ENCODE measurements at places on chromosomes 6 and 20. TPM values are rescaled to one million over a fixed set of nuclear protein-coding genes. Genes with fewer than 3 reads are reported as not detected.

- DNase-seq: no peak
Observed at GRCh38 chr20:47545499-47545898, 43.8 kb downstream of the NCOA3 start.

GRCh38 chr20:48339986-48340882 is 487.6 kb downstream of the PREX1 start:
- no peak for DNase-seq

GRCh38 chr6:145153495-145153894 is 581.8 kb downstream of the EPM2A start:
- DNase-seq: no peak

DNA sequence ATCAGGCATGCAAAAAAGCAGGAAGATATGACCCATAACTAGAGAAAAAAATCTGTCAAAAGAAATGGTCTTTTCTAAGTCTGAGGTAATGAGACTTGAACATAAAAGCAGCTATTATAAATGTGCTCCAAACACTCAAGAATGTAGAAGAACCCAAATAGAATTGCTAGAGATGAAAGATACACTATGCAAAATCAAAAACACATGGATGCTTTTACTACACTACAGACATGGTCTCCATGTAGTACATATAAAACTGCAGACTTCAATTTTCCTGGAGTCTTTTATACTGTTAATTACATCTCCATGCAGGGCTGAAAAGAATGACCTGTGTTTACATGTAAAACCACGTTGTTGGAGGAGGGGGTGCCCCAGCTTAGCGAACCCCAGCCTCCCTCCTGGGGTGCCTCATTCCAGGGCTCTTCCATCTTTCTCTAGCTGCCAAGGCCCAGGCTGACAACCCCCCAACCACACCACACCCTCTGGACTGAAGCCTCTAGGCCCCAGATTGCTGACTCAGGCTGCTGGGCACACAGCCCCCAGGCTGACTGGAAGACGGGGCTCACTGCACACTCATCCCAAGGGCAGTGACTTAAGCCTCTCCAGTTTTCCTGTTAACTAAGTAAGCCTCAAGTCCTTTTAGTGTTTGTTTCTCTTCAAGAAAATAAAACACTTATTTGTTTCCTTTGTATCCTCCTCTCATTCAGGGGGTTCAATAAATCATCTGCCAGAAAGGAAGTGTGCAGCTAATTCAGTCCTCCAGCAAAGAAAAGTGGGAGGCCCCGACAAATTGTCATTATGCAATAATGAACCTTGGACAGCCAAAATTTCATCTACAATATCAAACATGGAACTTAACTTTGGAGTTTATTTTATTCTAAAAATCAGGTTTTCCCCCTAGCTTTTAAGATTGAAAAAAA is 26.0 kb upstream of the PLAGL1 start:
- DNase-seq: no peak

- DNase-seq: peak; percentile 28
Observed at GRCh38 chr6:158852312-158853071, 33.3 kb upstream of the EZR start.

CALHM5 gene
- total RNA-seq: 0.37 TPM

- DNase-seq: no peak
Observed at GRCh38 chr6:131003488-131004386, 59.3 kb downstream of the EPB41L2 start.

DNA sequence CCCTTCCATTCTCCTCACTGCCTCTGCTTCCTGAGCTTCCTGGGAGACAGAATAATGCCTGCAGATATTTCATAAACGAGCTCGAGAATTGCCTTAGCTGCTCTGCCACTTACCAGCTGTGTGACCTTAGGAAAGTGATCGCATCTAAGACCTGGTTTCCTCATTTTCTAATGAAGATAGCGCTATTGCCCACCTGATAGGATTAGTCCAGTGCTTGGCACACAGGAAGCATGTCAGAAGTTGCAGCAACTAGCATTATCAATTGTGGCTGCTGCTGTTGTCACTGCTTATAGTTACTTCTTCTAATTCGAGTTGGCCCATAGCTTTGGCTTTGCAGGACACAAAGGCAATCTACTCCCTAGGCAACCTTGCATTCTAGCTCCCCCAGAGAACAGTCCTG is 305.5 kb upstream of the SGK1 start:
- no peak for DNase-seq

TLDC2 gene
- 29.7 TPM for total RNA-seq

GRCh38 chr20:57777911-57778310 is 68.1 kb upstream of the PMEPA1 start:
- no peak for DNase-seq

DNA sequence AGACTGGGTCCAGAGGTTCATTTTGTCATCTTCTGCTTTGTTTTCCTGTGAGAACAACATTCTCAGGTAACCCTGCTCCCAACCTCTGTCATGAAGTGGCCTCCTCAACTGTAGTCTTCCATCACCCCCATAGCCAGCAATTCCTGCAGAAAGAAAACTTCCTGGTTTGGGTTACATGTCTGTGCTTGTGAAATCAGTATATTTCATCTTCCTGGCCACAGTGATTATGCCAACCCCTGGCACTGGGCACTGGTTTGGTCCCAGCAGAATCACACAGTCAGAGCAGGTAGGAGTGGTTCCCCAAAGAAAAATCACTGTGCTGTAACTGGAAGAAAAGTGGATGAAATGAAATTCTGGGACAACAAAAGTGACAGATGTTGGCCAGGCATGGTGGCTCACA is 52.5 kb downstream of the CRYBG1 start:
- DNase-seq: no peak

GRCh38 chr20:52379723-52380336 is 188.3 kb upstream of the ZFP64 start:
- DNase-seq: peak; percentile 43

DNA sequence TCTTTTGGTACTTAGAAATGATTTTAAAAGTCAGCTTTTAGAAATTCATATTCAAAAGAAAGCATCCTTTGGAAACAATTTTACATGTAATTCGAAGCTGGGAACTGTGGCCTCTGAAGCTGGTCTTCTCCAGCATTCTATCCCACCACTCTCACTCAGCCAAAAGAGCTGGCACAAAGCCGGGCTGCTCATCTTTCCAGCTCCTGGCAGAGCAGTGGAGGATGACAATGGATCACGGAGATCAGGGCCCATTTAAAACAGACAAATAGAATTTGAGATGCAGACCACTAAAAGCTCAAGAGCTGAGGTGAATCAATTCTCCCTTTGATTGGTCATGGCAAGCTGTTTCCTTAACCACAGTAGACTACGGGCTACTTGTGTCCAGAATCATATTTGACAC is 60.6 kb downstream of the OTOR start:
- DNase-seq: no peak

DNA sequence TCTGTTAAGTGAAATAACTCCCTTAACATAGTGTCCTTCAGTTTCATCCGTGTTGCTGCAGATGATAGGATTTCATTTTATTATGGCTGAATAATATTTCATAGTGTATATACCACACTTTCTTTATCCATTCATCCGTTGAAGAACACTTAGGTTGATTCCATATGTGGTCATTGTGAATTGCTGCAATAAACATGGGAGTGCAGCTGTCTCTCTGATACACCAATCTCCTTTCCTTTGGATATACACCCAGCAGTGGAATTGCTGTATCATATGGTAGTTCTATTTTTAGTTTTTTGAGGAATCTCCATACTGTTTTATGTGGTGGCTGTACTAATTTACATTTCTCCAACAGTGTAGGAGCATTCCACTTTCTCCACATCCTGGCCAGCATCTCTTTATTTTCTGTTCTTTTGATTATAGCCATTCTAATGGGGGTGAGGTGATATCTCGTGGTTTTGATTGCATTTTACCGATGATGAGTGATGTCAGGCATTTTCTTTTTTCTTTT is 193.2 kb downstream of the SLC16A10 start:
- DNase-seq: no peak

- no peak for DNase-seq
Observed at GRCh38 chr20:47508278-47508677, 6.6 kb downstream of the NCOA3 start.

- no peak for DNase-seq
Observed at GRCh38 chr6:76752841-76753240, 680.4 kb upstream of the IMPG1 start.

MATN4 gene
- total RNA-seq: not detected

- DNase-seq: no peak
Observed at GRCh38 chr6:114240796-114241195, 102.0 kb downstream of the HS3ST5 start.

DNA sequence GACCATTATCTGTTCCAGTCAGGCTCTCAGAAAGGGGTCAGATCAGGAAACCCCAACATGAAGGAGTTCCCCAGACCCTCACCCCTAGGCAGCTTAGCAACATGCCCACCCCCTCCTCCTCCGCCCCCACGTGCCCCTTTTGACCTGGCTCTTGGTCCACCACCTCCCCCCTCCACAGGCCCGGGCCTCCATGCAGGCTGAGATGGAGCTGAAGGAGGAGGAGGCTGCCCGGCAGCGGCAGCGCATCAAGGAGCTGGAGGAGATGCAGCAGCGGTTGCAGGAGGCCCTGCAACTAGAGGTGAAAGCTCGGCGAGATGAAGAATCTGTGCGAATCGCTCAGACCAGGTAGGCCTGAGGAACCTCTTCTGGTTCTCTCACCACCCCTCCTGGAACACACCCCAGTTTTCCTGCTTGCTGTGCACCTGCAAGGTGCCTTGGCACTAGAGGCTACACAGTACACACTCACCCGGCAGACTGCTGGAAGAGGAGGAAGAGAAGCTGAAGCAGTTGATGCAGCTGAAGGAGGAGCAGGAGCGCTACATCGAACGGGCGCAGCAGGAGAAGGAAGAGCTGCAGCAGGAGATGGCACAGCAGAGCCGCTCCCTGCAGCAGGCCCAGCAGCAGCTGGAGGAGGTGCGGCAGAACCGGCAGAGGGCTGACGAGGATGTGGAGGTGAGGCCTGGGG is 21.9 kb downstream of the DEF6 start:
- DNase-seq: no peak

CARMIL1 gene
- 38.6 TPM for total RNA-seq

PLN gene
- total RNA-seq: 24.1 TPM

ADA gene
- total RNA-seq: 4.5 TPM

GRCh38 chr6:2819978-2820377 is 21.7 kb downstream of the SERPINB1 start:
- DNase-seq: peak; percentile 17

DNA sequence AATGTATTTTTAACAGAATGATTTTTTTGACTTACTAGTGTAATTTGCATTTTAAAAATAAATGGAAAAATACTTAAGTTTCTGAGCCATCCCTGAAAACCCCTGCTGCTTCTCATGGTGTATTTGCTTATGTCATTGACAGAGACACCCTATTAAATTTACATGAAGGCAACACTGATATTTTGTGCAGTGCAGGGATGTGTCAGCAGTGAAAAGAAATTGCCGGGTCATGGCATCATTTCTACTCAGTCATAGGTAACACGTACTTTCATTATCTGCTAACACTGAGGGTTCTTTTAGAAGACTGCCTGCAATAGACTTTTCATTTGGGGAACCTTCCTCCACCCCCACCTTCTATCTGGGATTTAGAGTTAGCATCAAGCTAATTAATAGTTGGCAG is 136.7 kb upstream of the RNF217 start:
- no peak for DNase-seq

CYP21A2 gene
- 3.3 TPM for total RNA-seq

- DNase-seq: no peak
Observed at GRCh38 chr20:56995635-56996075, 270.8 kb downstream of the BMP7 start.

DNA sequence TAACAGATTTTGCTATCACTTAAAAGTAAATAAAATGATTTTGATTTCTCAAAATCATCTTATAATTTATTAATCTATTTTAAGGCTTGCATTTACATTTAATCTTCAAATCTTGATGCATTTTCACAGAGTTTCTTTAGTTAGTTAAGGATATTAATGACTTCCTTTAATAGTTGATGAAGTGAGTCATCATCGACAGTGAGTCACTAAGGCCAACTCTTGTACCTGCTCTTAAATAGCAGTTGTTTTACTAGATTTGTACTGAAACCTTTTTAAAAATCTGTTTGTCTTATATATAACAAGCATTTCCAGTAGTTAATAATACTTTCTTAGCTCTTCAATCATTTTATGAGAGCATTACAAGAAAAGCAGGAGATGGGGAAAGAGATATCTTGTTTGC is 191.7 kb downstream of the ESR1 start:
- no peak for DNase-seq

DNA sequence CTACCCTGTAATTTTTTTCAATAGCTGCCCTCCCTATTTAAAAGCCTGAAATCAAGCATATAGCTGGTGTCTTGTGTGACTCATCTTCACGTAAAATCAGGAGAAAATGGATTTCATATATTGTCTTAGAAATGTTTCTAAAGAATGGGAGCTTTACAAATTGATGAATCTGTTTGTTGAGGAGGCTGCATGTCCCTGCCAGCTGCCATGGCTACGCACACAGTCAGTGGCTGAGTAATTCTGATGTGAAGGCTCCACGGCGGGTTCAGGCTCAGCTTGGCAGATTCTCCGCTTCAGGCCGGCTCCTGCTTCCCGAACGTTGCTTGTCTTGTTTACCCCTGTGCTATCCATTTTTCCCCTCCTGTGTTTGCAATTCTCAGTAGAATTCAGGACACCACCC is 82.8 kb downstream of the CCDC170 start:
- no peak for DNase-seq

DNA sequence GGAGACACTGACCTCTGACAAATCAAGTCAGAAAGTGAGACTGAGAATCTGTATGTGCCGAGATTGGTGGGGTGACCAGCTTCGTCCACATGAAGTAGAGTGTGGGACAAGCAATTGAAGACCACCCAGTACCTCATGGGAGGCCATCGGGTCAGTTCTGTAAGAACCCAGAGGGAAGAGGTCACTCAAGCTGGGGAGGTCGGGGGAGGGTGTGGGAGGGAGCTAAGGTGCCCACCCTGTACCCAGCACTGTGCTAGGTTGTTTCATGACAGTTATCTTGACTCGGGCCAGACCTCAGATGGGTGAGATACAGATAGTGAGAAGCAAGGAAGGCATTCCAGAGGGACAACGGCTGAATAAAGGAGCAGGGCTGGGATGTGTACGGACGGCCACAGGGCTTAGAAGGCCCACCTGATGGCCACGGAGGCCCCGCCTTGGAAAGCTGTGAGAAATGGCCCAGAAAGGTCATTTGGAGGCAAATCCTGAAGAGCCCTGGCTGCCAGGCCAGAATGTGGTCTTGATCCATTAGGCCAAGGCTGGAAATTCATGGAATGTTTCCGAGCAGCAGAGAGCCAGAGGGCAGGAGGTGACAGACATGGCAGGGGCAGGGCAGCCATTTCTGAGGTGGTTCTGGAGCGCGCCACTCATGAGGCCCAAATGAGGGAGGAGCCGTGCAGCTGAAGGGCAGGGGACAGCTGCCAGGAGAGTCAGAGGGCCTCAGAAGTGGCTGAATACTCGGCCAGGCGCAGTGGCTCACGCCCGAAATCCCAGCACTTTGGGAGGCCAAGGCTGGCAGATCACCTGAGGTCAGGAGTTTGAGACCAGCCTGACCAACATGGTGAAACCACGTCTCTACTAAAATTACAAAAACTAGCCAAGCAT is 7.7 kb downstream of the MMP24OS start:
- DNase-seq: no peak

DNA sequence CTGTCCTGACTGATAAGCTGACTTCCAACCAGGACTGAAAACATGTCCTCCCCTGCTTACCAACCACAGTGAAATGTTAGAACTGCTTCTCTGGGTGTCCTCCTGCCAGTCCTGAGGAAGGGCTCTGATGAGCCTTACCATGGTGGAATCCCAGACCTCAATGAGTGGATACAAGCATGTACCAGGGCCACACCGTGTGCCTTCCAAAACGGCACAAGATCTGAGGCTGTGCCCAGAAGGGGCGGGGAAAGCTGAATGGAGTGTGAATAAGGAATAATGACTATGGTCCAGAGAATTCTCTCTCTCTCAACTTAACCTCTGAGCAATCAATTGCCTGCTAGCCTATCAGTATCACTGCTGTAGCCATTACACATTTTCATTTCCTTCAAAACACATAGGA is 51.7 kb downstream of the PDE10A start:
- no peak for DNase-seq
